ENCODE measurements at places on chromosomes 6 and 20.

DNA sequence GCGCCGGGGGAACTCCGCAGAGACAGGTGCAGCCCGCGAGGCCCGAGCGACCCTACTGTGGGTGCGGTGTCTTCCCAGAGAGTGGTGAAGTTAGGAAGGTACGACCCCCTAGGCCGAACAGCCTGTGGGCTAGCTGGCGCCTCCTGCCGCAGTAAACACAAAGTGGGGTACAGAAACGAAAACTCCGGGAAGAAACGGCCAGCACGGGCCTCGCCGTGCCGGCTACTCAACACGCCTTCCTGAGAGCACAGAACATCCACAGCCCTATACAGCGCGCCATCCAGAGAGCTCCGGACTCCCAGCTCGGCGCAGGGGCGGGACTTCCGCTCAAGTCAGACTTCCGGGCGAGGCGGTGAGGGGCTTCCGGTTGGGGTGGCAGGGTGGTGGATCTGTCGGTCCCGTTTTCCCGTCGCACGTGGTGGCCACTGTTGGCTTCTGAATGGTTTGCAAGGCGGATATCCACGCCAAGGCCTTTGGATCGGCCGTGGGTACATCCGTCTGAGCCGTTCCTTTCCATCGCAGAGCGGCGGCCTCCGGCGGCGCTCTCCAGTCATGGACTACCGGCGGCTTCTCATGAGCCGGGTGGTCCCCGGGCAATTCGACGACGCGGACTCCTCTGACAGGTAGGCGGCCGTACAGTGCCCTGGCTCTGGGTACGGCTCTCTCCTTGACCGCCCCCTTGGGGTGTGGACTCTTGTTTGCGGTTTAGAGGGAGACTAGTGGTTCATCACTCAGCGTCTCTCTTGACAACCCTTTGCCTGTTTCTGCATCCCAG is at the start of the genes CAGE1 and RIOK1:
CAGE1 (minus strand) TSS at position 292 of the 775 bp plus-strand sequence. CDS start 2,569 bp downstream, outside the sequence.
RIOK1 (plus strand) TSS at position 358 of the 775 bp plus-strand sequence; CDS start at position 553, 195 bp downstream.
- DNase-seq = peak; percentile 86

- peak; percentile 44 for DNase-seq
Observed at GRCh38 chr20:62104791-62105345, 17.4 kb upstream of the LSM14B start.

GRCh38 chr6:107957308-107957908 is 600 bp downstream of the SEC63 start:
- peak; percentile 28 for DNase-seq

GRCh38 chr6:166505133-166505905 is 81.2 kb downstream of the RAMACL start:
- DNase-seq = no peak

GRCh38 chr20:56359212-56360132 is 698 bp downstream of the FAM210B start:
- peak; percentile 29 for DNase-seq

- DNase-seq = no peak
Observed at GRCh38 chr6:52144196-52145076, 41.7 kb upstream of the IL17A start.

- no peak for DNase-seq
Observed at GRCh38 chr6:14681699-14682487, 564.0 kb upstream of the JARID2 start.

DNA sequence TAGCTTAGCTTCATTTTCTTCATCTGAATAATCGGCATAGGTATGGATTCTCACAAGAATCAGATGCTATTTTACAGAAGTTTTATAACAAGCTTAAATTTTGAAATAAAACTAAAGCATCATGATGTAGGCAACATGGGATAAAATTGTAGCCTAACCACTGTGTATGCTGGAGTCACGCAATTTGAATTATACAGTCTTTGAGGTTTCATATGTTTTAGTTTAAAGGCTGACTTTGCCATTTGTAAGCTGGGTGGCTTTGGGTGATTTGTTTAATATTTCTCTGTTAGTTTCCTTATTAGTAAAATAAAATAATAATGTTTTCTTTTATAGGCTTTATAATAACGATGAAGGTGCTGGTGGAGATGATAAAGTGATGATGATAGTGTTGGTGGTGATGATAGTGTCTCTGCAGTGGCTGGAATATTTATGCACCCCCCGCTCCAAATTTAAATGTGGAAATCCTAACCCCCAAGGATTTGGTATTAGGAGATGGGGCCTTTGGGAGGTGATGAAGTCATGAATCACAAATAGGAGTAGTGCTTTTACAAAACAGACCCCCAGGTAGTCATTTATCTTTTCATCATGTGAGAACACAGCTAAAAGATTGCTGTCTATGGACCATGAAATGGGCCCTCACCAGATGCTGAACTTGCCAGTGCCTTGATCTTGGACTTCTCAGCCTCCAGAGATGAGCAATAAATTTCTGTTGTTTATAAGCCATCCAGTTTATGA is 42.0 kb downstream of the DOK5 start:
- DNase-seq = no peak

DNA sequence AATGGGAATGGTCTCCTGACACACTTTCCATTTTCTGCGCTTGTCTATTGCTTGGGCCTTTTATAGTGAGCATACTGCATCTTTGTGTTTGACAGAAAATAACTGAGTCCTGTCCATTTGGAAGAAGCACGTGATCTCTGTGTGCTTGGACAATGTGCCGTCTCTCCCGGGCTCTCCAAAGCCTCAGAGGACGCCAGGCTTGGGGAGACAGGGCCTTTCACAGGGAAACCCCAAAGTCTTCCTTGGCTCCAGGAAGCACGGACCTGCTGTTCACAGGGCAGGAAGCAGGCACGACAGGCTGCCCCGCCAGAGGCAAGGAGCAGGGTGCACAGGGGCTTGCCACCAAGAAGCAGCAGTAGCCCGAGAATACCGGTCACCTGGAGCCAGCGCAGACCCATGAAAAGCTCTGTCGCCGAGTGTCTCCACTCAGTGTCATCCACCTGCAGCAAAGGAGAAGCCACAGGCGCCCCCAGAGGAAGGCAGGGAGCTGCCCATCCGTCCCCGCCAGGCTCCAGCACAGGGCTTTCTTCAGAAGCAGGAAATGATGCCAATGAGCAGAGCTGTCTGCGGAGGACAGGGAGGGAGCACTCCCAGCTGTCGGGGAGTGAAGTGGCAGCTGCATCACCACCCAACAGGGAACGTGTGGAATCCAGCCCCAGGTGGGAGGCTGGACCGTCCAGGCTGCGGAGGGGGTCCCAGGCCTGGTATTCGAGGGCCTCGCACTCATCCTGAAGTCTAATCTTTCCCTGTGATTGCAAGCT is 135.1 kb downstream of the AGPAT4 start:
- DNase-seq = no peak

DNA sequence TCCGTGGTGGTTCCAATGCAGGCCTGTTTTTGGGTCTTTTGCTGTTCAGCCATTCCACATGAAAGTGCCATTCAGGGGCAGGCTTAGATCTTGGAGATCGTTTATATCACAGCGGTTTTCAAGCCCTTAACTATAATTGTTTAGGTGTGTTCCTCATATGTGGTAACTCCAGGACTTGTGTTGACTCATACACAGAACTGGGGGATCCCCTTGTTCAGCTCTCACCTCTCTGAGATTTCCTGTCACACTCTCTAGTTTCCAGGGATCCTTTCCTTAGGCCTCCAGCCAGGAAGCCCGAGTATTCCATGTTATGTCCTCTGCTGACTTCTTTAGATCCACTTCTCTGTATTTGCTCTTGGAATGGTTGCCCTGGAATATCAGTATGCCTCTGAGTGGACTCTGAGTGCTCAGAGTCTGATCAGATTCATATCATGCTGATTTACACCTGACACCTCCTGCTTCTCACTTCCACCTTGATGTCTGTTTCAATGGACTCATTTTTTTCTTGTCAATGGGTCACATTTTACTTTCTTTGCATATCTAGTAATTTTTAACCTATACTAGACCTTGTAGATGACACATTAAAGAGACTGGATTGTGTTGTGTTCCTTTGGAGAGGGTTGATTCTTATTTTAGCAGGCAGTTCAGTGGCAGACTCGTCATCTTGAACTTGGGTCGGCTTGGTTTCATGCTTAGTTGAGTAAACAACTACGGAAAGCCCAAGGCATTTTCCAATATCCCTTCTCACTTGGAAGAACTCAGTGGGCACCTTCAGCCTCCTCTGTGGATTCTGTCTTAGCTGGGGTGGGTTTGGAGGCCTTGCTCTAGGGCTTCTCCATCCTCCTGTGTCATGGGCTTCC is 13.1 kb downstream of the NTSR1 start:
- DNase-seq = no peak

DNA sequence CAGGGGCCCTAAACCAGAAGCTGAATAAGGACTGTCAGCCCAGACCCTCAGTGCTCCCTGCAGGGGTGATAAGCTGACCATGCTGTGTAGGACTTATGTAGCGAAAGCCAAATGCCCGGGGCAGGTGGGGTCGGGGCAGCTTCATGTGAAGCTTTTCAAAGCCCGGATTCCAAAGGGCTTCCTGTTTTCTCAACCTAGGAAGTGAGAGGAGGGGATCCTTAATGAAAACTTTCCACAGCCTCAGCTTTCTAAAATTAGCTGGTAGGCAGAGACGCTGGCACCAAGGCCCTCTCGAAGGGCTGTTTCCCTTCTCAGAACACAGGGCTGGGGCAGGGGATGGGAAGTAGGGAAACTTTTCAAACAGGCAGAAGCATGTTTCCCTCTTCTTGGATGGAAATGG is 148.9 kb downstream of the NFATC2 start:
- no peak for DNase-seq

- no peak for DNase-seq
Observed at GRCh38 chr6:168951217-168951616, 302.4 kb downstream of the THBS2 start.

GRCh38 chr6:158170656-158171081 is 2.5 kb downstream of the GTF2H5 start:
- DNase-seq = peak; percentile 56

DNA sequence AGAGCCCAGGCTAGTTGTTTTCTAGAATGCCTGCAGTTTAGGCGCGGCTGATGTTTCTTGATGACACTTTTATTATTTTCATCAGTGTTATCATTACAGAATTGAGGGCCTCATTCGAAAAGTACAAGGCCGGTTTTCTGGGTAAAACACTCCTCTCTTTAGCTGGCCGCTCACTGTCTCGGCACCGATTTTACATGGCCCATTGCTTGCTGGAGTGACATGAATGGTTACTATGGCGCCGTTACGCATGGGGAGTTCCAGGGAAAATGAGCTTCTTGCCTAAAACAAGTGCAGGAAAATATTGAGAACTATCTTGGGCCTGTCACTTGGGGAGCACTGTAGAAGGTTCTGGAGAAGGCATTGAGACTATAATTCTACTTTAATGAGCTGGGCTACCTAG is 317.8 kb downstream of the CDH4 start:
- DNase-seq = no peak

DNA sequence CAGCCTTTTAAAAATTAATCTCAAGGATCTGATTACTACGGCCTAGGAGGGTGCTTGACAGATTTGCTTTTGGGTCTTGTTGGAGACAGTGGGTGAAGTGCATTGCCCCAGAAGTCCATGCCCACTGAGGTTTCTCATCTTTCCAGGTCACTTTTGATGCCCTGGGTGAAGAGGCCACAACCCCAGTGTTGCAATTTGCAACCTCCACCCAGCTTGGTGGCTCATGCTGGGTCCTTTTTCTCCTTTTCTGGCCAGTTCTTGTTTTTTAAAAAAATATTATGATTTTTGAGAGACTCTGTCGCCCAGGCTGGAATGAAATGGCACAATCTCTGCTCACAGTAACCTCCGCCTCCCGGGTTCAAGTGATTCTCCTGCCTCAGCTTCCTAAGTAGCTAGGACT is 9.4 kb downstream of the STX11 start:
- no peak for DNase-seq

GRCh38 chr6:17393892-17394631 is 667 bp downstream of the CAP2 start:
- DNase-seq = peak; percentile 58

DNA sequence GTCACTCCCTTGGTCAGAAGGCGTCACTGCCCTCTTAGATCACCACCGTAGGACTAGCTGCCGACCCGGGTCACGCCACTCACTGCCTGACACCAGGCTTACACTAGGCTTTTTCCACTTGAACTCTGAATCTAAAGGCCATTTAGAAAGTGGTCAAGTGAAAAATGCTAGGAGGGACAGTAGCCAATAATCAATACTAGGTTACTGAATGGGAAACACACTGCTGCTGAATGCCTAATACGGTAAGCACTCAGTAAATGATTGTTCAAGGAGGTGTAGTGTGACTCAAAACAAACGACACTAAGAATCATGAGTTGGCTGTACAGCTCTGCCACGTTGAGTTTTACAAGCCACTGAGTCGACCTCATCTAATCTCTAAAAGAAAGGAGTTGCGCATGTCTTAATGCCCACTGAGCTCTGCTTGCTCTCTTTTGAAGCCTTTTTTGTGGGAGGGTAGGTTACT is 760 bp upstream of the IBTK start:
- DNase-seq = peak; percentile 24

- no peak for DNase-seq
Observed at GRCh38 chr6:92910646-92911045, 508.7 kb downstream of the EPHA7 start.

DNA sequence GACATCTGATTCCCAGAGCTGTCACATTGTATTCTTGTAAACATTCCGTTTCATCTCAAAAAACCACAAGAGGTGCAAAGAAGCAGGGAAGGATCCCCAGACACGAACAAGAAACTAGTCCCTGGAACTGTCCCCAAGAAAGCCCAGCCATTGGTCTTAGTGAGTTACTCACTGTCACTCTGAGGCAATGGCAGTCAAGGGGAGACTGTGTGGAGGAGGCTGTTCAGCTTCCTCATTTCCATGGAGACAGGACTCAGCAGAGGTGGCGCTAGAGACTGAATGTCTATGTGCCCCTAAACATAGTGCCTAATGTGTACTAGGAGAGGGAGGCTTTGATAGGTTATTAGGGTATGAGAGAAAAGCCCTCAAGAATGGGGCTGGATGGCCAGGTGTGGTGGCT is 11.1 kb downstream of the ULBP1 start:
- no peak for DNase-seq

GRCh38 chr6:139888681-139889122 is 514.3 kb upstream of the CITED2 start:
- DNase-seq = no peak

DNA sequence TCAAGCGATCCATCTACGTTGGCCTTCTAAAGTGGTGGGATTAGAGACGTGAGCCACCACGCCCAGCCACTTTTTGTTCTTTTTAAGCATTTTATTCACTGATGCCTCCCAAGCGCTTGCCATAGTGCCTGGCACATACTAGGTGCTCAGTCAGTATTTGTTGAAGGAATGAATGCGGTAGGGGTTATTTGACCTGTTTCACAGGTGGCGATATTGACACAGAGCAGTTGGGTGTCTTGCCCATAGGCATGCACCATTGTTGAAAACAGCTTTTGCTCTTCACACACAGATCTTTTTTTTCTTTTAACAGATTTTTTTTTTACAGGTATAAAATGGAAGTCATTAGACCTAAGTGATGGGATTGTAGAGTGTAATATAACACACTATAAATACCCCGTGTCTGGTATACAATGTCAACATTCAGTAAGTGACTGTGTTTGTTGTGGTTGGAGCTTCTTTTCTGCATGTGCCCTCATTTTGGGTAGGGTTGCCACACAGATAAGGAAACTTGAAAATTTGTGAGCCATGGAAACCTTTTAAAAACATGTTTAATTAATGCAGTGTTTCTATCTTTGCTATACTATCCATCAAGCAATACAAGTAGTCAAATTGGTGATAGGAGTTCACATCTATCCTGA is 24.8 kb downstream of the RREB1 start:
- no peak for DNase-seq

Measured in GM04504 (cell line).